CD8-positive, alpha-beta T cell (primary cell): ENCODE measurements at places on chromosomes 13 and 19.

- no peak for DNase-seq
These were observed 79.8 kb upstream of the NBEA start for GRCh38 chr13:34862311-34862710.

DNA sequence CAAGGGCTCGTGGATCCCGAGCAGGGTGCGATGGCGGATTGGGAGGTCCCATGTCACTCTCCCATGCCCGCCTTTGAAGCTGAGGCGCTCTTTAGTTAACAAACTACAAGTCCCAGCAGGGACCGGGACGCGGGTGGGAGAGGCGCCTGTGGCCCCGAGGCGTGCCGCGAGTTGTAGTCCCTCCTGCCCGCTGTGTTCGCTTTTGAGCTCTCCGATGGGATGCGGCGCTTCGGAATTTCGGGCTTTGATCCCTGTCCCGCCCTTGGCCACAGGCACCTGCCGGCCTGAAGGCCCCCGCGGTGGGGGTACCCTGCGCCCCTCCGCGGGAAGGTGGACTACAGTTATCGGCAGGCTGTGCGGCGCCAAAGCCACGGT is 11.0 kb downstream of the CYTH2 start:
- DNase-seq = peak; percentile 46

- no peak for DNase-seq
These were observed 63.1 kb downstream of the DLEU7 start for GRCh38 chr13:50780201-50781015.

DNA sequence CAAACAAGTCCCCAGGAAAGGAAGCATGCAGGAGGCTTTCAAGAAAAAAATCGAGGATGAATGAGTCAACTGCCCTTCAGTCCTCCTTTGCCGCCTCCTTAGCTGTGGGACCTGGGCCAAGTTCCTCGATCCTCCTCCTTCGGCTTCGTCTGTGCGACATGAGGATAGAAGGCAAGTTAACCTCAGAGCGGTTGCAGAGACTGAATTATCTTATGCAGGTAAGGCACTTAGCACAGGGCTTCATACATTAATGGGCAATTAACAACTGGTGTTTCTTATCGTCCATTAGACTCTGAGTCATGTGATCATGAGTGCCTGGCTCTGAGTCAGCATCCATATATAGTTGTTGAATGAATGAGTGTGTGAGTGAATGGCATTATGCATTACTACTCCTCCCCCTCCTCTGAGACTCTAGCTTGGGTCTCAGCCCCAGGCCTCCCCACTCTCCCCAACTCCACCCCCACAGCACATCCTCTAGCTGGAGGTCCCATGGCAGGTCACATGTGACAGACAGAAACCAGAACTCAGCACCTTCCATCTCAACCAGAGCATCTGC is 1.6 kb upstream of the TTC9B start:
- no peak for DNase-seq

DNA sequence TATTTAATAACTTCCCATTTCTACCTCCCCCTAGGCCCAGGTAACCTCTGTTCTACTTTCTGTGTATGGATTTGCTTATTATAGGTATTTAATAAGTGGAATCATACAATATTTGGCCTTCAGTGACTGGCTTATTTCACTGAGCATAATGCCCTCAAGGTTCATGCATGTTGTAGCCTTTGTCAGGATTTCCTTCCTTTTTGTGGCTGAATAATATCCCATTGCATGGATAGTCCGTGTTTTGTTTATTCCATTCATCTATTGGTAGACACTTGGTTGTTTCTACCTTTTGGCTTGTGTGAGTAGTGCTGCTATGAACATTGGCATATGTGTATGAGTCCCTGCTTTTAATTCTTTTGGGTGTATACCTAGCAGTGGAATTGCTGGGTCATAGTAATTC is 9.4 kb downstream of the HNRNPM start:
- DNase-seq = no peak

- no peak for DNase-seq
These were observed 25.0 kb upstream of the TINCR start for GRCh38 chr19:5592531-5593342.

- DNase-seq = no peak
These were observed 61.3 kb downstream of the ENOX1 start for GRCh38 chr13:43725460-43725859.

GRCh38 chr13:75652726-75653125 is 16.6 kb downstream of the LMO7 start:
- DNase-seq = no peak

GRCh38 chr13:111021270-111021669 is 93.8 kb upstream of the ARHGEF7 start:
- DNase-seq = no peak

GRCh38 chr13:66794340-66795031 is 435.6 kb downstream of the PCDH9 start:
- no peak for DNase-seq

- DNase-seq = no peak
These were observed 23.5 kb downstream of the LGALS16 start for GRCh38 chr19:39679056-39679790.

GRCh38 chr13:20969182-20969581 is 66.6 kb upstream of the XPO4 start:
- DNase-seq = no peak

- DNase-seq = peak; percentile 27
These were observed 21.8 kb downstream of the NOSIP start for GRCh38 chr19:49558591-49558990.

DNA sequence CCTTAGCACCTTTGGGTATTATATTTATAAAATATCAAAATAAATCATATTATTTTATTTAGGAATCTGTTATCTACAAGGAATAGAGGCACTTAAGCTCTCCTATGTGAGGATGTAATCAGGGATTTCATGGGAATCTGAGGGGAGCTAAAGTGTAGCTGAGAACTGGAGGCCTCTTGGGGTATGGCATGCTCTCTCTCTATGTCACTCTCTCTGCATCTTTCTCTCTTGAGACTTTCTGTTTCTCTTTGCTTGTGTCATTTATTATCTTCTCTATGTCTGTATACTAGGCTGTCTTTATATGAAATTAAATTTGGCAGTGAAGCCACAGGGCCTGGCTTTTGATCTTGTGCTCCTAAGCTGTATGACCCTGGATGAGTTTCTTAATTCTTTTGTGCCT is 37.7 kb upstream of the SCEL start:
- DNase-seq = no peak

DNA sequence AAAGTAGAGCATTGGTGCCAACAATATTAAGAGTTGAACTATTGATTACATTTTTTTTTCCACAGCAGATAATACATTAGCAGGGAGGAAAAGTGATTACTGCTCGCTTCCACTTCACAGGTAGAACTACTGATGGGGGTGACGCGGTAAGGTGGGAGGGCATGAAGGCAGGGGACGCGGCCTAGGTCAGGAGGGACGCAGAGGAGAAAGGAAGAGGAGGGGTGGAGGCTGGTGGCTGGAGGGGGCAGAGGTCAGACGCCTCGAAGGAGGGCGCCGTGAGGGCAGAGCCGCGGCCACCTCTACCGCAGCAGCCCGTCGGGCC is 287 bp upstream of the B3GLCT start:
- DNase-seq = no peak

GRCh38 chr13:68998056-68998455 is 1109.6 kb upstream of the ATXN8OS start:
- DNase-seq = no peak

DNA sequence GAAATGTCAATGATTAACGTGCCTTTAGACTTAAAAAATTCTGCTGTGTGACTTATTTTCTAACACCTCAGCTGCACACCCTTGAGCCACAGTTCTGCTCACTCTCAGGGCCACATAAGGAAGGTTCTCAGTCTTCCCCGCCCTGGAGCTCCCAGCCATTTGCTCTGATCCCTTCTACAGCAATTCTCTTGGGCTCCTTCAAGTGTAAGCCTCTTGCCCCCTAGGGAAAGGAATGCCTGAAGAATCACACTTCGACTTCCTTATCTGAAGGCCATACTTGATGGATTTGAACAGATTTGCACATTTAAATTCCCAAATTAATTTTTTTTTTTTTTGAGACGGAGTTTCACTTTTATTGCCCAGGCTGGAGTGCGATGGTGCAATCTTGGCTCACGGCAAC is 44.2 kb downstream of the RASA3 start:
- DNase-seq = no peak

- DNase-seq = no peak
These were observed 160.5 kb downstream of the LACC1 start for GRCh38 chr13:44040070-44040817.

GRCh38 chr19:18173054-18173571 is 500 bp upstream of the IFI30 start:
- DNase-seq = no peak

DNA sequence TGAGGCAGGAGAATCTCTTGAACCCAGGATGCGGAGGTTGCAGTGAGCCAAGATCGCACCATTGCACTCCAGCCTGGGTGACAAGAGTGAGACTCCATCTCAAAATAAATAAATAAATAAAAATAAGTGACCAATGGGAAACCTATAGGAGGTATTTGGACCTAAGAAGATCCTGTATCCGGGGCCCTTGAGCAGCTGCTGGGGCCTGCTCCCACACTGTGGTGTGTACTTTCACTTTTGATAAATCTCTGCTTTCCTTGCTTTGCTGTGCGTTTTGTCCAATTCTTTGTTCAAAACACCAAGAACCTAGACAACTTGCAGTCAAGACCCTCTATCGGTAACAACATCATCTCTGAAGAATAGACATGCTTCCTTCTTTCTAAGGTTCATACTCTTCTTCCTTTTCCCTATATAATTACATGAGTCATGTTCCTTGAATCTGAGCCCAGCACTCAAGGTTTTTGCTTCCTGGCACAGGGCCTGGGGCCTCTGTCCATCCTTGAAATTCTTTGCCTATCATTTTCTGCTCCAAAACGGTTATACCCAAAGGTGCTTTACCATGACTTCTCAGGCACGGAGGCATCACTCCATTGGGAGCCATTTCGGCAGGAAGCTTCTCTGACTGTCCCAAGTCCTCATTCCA is 14.2 kb upstream of the PNMA8C start:
- DNase-seq = no peak

DNA sequence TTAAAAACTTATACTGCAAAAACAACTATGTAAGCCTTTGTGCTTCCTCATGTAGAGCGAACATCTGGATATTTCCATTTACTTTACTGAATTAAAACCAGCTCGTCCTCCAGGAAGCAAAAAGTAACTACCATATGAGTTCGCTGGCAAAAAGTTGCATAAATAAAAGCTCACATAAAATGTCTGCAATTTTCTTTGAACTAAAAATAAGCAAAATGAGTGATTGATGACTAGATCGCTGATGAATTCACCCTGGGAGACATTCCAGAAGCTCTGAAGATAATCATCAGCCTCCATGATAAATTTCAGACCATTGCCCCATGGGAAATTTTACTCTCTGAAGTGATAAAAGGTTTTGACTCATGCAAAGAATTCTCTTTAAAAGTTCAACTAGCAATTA is 67.3 kb upstream of the SACS start:
- no peak for DNase-seq

DNA sequence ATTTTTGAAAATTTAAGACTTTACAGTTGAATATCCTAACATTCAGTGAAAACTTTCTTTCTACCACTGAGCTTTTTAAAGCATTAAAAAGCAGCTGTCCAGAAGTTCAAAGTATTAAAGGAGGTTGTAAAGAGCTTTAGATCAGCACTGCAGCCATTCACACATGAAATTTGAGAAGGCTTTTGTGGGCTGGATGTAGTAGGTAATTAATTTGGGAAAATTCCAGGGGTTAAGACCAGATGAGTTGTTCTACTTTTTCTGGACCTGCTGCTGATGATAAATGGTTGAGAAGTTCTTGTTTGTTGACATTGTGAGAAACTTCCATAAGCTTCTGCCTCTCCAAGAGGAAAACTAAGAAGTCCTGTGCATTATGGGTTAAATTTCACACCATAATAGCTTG is 1779.6 kb upstream of the PRR20A start:
- no peak for DNase-seq

DNA sequence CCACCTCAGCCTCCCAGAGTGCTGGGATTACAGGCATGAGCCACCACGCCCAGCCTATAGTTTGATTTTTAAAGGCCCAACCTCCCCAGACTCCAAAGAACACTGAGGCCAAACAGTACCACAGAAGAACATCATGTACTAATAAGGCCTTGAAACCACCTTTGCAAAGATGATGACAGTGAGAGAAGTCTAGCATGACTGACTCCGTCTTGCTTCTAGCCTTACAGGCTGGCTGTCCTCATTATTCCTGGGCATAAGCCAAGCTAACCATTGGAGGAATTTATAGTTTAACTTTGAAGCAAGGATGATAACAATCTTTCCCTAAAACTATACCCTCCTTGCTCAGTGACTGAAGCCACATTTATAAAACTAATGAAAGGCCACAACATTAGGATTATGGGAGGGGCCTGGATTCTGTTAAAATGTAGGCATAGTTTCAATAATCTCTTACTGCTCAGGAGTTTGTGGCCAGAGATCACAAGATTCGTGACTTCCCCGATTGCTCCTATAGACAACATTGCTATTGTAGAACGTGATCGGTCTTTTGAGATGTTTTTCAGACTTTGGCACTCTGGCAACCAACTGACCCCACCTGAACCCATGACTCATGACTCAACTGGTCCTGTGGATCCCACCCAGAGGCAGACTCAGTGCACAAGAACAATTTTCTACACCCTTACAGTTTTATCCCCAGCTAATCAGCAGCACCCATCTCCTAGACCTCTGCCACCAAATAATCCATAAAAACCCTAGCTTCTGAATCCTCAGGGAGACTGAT is 17.6 kb downstream of the GPR42 start:
- DNase-seq = no peak

DNA sequence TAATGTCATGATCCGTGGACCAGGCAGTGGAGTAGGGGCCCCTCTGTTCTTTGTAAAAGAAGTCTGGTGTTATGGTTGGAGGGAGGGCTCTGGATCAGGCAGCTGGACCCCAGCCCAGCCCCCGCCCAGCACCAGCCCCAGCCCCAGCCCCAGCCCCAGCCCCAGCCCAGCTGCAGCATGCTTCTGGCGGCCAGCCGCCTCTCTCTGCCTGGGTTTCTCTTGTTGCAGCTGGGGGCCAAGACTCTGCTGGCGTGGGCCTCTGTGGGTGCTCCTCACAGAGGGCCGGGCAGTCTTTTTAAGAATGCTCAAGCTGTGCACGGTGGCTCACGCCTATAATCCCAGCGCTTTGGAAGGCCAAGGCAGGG is 17.9 kb downstream of the DOT1L start:
- DNase-seq = no peak

GRCh38 chr13:41935501-41935900 is 25.4 kb downstream of the VWA8 start:
- no peak for DNase-seq

- DNase-seq = no peak
These were observed 109.1 kb upstream of the PEG3 start for GRCh38 chr19:56949626-56950025.

DNA sequence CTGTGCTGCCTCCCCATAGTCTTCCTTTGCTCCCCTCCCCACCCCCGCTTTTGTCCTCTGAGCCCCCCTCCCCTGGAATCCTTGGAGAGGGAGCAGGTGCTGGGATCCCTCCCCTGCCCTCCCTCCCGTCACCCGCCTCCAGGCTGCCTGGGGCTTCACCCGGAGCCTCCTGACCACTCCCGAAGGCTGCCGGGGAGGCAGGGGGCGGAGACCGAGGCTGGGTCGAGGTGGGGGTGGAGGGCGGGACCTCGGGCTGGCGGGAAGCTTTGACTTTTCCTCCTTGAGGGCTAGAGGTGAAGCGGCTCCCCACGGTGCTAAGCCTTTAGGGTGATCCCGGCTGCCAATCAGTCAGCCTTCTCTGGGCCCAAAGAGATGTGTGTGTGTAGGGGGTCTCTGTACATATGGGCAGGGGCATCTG is 1.5 kb downstream of the KMT5C start:
- peak; percentile 43 for DNase-seq
